AG04450 (cell line): ENCODE measurements at places on chromosomes 11 and 22.
A peak's percentile ranks its signal among the peaks of the same experiment; 100 is the strongest.

- no peak for DNase-seq
These were observed 16.9 kb upstream of the TEAD1 start for GRCh38 chr11:12657336-12657735.

DNA sequence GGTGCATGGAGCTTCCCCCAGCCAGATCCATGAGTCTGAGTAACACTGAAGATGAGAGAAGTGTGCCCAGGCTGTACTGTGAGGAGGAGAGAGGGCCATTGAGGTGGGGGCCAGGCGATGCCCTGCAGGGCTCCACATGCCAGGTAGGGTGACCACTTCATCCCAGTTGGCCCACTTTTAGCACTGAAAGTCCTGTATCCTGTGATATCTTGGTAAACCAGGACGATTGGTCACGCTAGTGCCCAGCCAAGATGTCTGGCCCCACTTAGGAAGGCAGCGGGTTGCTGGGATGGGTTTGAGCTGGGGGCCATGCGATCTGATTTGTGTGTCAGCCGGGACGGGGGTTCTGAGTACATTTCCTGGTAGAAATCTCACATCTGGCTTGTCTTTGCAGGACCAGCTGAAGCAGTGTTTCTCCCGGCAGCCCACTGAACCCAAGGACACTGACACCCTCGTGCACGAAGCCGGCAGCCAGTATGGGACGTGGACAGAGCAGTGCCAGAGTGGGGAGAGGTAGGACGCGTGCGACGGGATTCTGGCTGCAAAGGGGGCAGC is 29.2 kb upstream of the CRYBB3 start:
- no peak for DNase-seq

DNA sequence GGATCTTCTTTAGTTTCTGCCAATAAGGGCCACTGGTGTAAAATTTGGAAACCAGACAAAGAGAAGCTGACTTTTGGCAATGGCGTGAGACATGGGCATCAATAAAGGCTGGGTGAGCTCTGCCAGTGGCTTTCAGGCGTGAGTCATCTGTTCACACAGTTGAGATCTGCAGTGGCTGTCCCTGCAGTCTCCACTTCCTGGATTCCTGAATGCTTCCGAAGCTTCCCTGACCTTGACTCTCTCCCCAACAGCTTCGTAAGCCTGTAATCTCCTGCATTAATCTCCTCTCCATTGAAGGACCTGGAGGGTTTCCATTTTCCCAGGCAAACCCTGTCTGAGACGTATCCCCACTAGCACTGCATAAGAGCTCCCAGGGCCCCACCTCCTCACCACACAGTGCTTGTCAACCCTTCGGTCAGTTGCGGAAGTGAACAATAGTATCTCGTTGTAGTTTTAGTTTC is 574.7 kb downstream of the TBC1D22A start:
- DNase-seq = peak; percentile 42

DNA sequence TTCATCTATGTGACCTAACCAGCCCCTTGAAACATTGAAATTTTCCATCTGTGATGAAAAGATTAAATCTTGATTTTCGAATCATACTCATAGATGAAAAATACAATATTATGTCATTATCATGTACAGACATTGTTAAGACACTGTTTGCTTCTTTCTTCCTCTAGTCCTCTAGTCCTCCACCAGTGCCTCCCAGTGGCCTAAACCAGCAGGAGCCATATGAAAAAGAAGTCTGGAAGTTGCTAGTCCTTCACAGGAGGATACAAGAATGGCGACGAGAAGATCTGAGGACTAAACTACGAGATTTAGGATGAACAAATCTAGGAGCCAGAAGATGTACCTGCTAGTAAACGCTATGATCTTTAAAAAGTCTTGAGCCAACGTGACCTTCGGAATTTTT is 134.1 kb downstream of the SLC17A6 start:
- no peak for DNase-seq

DNA sequence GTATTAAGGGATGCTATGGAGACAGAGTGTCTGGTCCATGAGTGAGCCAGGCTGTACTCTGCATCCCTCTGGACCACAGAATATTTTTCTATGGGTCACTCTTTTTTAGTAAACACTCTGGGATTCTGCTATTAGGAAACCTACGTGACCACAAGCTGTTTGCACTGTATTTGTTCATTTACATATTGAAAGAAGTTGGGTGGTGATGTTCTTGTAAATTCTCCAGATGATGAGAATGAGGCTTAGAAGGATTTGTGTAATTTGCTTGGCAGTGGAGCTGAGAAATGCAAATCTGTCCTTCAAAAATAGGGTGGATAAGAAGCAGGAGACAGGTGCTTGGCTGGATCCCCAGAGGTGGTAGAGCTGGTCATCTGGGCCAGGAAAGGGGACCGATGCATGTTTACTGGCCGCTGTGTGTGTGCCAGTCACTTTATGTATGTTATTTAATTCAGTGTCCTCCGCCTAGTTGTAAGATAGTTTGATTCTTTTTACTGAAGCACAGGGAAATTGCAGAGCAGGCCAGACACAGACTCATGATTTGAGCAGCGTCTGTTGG is 63.7 kb upstream of the HEPHL1 start:
- no peak for DNase-seq

GRCh38 chr11:35662061-35662648 is 420 bp upstream of the TRIM44 start:
- no peak for DNase-seq

GRCh38 chr22:17981497-17981896 is 42.9 kb downstream of the MICAL3 start:
- no peak for DNase-seq

- no peak for DNase-seq
These were observed 6.5 kb downstream of the IGLL5 start for GRCh38 chr22:22893891-22894739.

DNA sequence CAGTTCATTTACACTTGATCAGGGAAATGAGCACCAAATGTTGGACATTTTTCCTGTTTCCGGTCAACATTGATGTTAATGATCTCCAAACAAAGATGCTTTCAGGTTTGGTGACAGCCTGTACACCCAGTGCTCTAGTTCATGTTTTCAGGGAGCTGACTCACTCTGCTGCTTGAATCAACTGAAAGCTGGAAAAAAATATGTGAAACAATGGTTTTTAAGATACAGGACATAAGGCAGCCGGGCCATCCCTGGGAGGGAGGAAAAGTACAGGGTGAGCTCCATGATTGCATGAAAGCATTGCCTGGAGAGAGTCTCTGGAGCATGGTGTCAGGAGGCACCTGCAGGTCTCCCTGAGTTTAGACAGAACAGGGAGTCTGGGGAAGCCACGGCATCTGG is 259.6 kb downstream of the TBC1D22A start:
- DNase-seq = no peak

- no peak for DNase-seq
These were observed 181.8 kb downstream of the UVRAG start for GRCh38 chr11:75996523-75997442.

- DNase-seq = peak; percentile 36
These were observed 26.7 kb upstream of the TOLLIP start for GRCh38 chr11:1335811-1336761.

DNA sequence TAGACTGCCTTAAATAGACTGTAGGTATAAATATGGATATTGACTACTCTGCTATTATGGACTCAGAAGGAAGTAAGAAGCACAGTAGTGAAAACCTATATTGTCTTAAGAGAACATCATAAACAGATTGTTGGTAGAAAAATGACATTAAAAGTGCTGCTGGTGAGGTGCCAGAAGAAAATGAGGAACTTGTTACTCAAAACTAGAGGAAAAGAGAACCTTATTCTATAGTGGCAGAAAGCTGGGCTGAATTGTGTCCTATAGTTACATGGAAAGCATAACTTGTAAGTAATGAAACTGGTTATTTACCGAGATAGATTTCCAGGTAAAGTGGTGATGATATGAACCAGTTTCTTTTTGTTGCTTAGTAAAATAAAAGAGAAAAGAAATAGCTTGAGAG is 109.7 kb upstream of the CTSC start:
- DNase-seq = no peak

DNA sequence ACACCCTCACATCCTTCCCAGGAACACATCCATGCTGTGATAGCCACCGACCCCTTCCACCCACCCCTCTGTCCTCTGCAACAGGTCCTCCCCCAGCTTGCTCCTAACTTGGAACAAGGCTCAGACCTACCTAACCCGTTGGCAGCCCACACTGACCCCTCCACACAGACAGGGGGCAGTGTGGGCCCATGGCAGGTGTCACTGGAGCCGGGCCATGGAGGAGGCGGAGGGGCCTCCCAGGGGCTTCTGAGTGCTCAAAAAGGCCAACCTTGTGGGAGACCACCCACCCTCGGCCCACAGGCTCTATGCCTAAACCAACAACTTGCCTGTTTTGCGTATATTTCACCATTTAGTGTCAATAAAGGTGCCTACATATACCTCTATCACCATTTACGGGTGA is 57.0 kb downstream of the CERK start:
- no peak for DNase-seq

DNA sequence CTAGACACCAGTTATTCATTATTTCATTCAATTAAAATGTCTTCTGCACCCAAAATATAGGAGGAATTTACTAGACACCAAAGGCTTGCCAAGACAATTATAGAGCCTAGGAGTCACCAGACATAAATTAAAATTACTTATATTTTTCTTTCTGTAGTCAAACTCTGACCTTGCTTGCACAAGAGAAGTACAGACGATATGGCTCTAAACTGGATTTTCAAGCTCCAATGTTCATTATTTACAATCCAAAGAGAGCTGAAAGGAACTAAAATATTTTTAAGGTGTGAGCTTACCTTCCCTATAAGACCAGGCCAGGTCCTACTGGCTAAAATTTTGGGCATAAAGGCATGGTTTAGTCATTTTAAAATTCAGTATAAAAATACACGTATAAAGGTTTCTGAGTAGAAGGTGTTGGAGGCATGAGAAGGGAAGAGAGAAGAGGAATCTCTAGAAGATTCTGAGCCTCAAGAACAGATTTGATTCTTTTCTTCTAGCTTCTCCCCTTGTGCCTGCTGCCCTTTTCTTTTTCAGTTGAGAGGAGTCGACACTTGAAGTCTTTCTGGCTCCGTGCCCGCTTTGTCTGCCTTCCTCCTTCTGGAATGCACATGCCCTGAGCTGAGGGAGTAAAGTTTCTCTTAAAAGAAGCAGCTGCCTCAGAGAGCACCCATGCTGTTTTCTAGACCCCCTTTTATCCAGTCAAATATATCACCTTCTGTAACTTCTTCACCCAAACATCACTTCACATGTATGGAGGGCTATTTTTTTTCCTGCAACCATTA is 13.5 kb downstream of the C11orf97 start:
- DNase-seq = no peak

DNA sequence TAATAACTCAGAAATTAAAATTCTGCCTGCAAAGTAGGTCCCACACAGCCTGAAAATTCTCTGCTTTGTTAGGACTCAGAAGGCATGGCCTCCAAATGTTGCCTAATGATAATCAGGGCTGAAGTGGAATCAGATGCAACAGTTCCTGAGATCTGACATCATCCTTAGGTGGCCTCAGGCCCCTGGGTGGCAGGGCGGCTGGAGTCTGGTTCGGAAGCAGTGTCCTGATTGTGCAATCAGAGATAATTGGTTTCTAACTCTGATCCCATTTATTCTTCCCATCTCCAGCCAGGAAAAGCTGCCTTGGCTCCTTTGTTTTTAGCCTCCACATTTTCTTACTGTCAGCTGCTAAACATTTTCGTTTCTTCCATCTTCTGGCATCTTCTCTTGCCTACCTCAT is 399.3 kb downstream of the OPCML start:
- DNase-seq = no peak

GRCh38 chr11:117506971-117507370 is 179.3 kb downstream of the CEP164 start:
- DNase-seq = no peak

- no peak for DNase-seq
These were observed 1.6 kb downstream of the IL2RB start for GRCh38 chr22:37148031-37148651.

DNA sequence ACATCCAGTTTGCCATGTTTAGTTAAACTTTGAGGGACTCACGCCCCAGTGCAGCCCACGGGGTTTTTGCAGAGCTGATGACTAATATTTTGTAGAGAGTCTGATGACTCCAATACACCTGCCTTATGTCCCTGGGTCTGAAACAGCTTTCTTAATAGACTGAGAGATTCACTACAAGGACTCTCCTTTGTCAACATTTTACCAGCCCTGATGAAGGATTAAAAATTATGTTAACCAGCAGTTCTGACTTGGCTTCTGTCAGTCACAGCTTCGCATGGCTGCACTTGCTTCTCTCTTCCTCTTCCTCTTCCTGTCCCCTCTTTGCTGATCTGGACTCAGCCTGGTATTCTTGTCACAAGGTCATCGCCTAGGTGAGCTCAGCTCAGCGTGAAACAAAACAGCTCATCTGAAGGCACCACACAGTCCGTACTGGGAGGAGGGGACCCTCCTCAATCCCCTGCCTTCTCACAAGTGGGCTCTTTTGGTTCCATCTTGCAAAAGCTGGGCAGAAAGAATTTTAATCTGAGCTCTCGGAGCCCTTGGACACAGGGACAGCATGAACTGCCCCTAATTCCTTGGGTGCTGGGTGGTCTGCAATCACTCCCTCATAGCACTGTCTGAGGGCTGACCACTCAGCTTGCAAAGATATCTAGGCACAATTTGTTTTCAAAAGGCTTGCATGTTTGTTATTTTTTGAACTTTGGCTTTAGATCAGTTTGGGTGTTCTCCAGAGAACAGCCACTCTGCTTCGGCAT is 38.1 kb upstream of the POU2AF1 start:
- peak; percentile 18 for DNase-seq

DNA sequence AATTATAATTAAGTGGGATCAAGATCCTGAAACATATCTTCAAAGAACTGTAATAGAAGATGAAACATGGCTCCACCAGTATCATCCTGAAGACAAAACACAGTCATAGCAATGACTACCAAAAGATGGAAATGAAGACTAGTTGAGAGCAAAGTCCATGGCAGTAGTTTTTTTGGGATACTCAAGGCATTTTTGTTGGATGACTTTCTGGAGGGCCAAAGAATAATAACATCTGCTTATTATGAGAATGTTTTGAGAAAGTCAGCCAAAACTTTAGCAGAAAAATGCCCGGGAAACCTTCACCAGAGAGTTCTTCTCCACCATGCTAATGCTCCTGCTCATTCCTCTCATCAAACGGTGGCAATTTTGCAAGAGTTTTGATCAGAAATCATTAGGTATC is 809.4 kb upstream of the RAG2 start:
- no peak for DNase-seq

DNA sequence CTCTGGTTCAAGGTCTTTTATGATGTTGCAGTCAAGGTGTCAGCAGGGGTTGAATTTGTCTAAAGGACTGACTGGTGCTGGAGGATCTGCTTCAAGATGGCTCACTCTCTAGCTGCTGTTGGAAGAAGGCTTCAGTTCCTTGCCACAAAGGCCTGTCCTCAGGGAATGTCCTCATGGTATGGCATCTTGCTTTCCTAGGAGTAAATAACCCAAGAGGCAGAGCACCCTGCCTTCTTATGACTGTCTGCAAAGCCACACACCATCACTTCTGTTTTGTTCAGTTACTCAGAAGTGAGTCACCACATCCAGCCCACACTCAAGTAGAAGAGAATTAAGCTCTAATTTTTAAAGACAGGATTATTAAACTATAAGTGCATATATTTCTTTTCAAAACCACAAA is 45.2 kb downstream of the PLAAT5 start:
- no peak for DNase-seq
